ENCODE measurements at places on chromosomes 2 and 18.

DNA sequence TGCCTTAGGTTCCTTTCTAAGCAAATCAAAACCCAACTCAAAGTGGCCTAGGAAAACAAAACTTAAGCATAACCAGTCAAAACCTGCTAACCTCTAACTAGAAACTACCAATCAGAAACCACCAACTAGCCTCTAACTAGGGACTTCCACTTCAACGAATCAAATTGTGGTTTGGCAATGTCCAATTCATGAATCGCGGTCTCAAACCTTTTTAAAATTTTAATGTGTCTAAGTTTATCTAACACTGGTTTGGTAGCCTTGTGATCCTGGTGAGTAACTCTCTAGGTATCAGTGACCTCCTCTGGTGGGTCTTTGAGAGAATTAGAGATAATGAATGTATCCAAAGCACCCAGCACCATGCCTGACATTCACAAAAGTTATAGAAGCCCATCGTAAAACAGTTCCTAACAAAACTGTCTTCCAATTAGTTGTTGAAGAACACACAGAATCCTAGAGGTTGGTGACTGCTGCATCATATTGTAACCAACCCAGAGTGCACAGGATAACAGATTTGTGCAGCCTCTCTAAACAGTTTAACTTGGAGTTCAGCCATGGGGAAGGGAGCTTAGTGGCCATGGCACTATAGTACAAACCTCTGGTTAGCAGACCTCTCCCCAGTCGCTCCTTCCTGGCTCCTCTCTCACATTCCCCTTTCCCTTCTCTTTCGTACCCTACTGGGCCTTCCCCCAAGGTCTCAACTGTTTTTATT, 45.2 kb upstream of the B3GNT2 start:
- no peak for DNase-seq

GRCh38 chr2:174454566-174454965, 32.3 kb downstream of the GPR155 start:
- DNase-seq, result no peak

DNA sequence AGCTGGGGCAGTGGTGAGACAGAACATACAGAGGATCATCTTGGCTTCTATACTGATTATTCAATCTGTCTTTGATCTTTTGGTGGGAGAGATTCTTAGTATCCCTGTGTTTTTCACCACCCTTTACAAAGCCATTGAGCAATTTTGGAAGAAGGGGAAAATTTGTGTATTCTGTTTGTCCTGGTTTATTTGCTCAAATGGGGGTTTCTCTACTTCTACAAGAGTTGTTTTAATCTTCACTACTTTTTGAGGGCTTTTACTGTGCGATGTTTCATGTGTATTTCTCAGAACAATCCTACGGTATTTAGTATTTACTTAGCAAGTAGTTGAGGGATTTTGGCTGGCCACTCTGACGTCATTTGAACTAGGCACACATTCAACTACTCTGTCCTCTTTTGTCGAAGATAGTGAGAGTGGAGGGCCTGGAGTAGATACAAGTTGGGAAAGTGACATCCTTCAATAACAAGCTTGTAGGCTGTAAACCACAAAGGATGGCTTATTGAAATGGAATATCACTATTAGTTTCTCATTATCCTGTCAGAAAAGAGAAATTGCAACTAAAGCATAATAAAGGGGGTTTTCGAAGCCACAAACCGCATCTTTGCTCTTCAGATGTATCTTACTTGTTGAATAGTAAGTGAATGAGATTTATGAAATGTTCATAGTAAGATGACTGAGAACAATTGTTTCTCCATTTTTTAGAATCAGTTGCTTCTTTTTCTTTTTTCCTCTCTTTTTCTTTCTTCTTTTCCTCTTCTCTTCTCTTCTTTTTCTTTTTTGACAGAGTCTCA, 24.8 kb downstream of the FMNL2 start:
- DNase-seq, result no peak

GRCh38 chr2:213221957-213222356, 62.3 kb upstream of the SPAG16 start:
- DNase-seq, result no peak

DNA sequence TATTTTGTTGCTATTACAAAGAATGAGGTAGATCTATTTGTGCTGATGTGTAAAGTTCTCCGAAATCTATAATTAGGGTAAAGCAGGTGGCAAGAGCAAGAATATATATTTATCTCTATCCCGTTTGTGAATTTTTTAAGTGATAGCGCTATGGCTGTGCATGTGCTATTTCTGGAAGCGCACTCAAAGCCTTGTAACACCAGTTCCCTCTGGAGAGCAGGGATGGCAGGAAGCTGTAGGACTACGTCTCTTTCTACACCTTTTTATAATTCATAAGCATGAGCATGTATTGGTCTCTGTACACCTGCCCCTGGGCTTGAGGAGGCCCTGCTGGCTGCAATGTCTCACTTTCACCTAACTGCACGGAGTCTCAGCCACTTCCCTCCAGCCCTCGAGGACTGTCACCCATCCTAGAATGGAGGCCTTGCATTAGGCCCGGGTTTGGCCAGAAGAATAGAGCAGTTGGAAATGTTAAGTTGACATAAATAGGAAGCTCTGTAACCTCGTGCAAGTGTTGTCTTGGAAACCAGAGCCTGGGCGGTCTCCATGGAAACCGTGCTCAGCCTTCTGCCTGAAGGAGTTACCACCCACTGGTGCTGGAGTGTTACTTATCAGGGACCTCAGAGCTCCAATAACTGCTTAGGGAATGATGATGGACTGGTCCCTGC, 20.9 kb downstream of the ITM2C start:
- DNase-seq, result peak; percentile 54

GRCh38 chr2:166773308-166773949, 114.9 kb upstream of the XIRP2 start:
- DNase-seq, result no peak

DNA sequence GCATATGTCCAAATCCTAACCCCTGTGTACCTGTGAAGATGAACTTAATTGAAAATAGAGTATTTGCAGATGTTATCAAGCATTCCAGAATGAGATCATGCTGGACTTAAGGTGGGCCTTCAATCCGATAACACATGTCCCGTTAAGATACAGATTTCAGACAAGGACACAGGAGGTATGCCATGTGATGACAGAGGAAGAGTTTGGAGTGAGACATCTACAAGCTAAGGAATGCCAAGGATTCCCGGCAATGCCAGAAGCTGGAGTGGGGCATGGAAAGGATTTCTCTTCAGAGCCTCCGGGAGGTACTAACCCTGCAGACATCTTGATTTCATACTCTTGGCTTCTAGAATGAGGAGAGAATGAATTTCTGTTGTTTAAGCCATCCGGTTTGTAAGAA, 231.7 kb downstream of the ALK start:
- no peak for DNase-seq

DNA sequence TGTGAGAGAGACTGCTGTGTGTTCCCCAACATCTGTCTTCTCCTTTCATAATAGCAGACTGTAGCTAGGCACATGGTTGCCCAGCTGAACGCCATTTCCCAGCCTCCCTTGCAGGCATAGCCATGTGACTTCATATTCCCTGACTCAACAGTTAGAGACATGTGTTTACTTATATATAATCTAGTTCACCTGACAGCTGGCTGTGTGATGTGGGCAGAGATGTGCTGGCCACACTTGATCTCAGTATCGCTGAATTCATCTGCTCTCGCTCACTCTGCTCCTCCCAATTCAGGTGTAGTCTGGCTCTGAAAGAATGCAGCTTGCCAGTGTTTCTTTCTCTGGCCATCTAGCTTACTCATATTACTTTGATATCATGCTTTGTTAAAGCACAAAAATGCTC, 52.3 kb upstream of the SEC11C start:
- no peak for DNase-seq

DNA sequence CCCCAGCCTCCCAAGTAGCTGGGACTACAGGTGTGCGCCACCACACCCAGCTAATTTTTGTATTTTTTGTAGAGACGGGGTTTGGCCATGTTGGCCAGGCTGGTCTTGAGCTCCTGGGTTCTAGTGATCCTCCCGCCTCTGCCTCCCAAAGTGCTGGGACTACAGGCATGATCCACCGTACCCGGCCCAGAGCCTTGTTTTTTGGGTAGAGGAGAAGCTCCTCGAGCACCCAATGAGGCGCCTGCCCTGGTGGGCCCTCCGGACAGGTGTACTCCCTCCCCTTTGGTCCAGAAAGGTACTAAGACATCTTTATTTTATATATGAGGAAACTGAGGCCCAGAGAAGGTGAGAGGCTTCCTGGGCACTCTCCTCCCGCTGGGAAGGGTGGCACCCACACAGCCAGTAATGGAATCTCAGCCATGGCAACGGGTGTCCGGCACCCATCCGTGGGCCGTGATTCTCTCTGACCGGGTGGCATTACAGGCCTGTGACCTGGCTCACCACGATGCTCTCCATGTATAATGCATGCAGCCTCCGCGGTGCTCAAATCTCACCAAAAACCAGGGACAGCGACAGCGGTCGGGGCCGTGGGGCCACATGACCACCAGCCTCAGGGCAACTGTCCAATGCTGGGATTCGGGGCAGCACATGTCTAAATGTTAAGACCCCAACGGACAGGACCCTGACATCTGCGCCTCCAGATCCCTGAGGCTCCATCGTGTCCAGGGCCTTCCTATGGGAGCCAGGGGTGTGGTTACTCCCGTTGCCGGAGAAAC, 16.8 kb upstream of the KLHL30 start:
- no peak for DNase-seq

- no peak for DNase-seq
Measured at GRCh38 chr2:127102521-127103242, 4.3 kb downstream of the BIN1 start.

GRCh38 chr2:238948765-238949641, 101.1 kb downstream of the TWIST2 start:
- DNase-seq, result no peak

GRCh38 chr2:6213056-6213780, 521.0 kb downstream of the SOX11 start:
- DNase-seq, result no peak

DNA sequence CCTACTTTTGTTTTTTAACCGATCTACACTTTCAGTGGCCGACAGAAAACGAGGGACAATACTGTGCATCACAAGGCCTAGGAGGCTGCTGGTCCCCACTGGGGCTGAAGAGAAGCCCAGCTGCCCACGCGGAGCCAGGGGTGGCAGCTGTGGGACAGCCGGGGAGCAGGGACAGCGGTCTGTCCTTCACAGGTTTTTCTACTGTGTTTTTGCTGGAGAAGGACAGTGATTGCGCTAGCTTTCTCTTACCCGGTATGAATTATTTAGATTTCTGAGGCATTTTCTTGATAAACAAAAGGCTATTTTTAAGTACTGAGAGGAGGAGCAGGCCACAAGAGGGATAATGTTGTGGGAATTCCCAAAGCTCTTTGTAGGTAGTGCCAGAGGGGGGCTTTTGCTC, 219.8 kb downstream of the ATAD2B start:
- DNase-seq, result no peak

- peak; percentile 10 for DNase-seq
Measured at GRCh38 chr18:28637897-28638296, 461.0 kb upstream of the CDH2 start.

Data from A673 (cell line).